ENCODE measurements at places on chromosomes 3 and 15. TPM values are rescaled to one million over a fixed set of nuclear protein-coding genes. Genes with fewer than 3 reads are reported as not detected.

- no peak for DNase-seq
- H3K27me3 ChIP-seq: no peaks in the 10 kb centered on the region
- no peak overlapping the region for H3K4me3 ChIP-seq
- no peak overlapping the region for H3K27ac ChIP-seq
- peaks cover 34% of the 10 kb centered on the region for H3K4me1 ChIP-seq
Observed at GRCh38 chr15:34275154-34275553, 50.3 kb downstream of the EMC4 start.

GRCh38 chr3:23612296-23612891 lies 193.4 kb upstream of the UBE2E1 start:
- H3K27ac ChIP-seq: no peak overlapping the region
- H3K27me3 ChIP-seq: no peaks in the 10 kb centered on the region
- H3K4me1 ChIP-seq: peaks cover 9% of the 10 kb centered on the region
- DNase-seq: no peak
- peaks cover 5% of the 10 kb centered on the region for H3K36me3 ChIP-seq

DNA sequence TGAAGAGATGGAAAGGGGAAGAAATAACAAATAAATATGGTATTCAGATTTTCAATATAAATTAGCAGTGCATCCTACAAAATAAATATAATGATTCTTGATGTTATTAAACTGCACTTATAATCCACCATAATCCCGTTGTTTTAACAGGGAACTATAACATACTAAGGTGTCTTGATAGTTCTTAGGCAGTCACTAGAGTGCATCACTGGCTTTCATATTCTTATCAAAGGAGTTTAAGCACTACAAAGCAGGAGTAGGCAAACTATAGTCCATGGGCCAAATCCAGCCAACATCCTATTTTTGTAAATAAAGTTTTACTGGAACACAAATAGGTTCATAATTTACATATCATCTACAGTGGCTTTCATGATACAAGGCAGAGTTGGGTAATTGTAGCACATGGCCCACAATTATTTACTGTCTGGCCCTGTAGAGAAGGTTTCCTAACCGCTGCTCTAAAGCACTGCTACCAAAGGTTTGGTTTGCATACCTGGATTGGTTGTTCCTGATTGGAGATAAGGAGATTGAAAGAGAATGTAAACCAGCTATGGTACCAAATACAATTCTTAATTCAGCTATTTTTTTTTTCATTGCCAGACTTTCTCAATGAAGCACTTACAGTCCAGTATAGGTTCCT lies 104.3 kb downstream of the ZNF280D start:
- H3K36me3 ChIP-seq: peaks cover 3% of the 10 kb centered on the region
- no peak for DNase-seq
- no peaks in the 10 kb centered on the region for H3K27me3 ChIP-seq
- H3K4me1 ChIP-seq: peaks cover 3% of the 10 kb centered on the region
- no peak overlapping the region for H3K27ac ChIP-seq

RTP4 gene
- 0.81 TPM for total RNA-seq

SERPINI2 gene
- total RNA-seq: not detected

GRCh38 chr3:54206874-54207273 lies 84.5 kb downstream of the CACNA2D3 start:
- H3K4me1 ChIP-seq: no peaks in the 10 kb centered on the region
- no peak for DNase-seq
- no peak overlapping the region for H3K4me3 ChIP-seq
- no peak overlapping the region for H3K27ac ChIP-seq
- H3K27me3 ChIP-seq: no peaks in the 10 kb centered on the region

- H3K4me3 ChIP-seq: no peak overlapping the region
- peaks cover 27% of the 10 kb centered on the region for H3K4me1 ChIP-seq
- DNase-seq: no peak
- H3K27me3 ChIP-seq: no peaks in the 10 kb centered on the region
Observed at GRCh38 chr15:28984421-28985315, 98.9 kb downstream of the APBA2 start.

DNA sequence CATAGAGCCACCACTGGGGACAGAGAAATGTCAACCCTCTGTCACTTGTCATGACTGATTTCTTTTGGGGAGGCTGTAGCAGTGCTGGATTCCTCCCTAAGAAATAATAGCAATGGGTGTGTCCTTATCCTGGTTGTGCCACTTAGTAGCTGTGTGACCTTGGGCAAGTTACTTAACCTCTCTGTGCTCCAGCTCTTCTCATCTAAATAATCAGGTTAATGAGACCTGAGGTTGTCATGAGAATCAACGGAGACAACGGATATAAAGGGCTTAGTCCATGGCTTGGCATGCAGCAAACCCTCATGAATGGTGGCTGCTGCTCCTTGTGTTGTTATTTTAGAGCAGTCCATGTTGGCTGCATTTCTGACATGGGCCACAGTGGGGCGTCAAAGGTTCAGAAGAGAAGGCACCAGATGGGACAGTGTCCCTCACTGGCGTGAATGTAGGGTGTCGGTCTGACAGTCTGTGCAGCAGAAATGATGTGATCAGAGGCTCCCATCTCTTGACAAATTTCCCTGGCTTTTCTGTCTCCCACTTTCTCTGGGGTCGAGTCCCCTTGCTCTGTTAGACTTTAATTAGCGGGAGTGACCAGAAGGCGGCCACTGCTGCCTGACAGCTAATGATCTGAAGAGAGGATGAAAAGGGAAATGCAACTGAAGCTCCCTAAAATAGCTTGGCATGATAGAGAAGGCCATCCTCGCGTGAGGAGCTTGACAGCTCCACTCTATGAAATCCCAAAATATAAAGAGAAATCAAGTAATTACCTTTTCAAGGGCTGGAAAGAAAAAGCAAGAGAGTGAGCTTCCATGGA lies 209.4 kb downstream of the CADPS start:
- H3K27me3 ChIP-seq: peaks cover 7% of the 10 kb centered on the region
- H3K4me1 ChIP-seq: no peaks in the 10 kb centered on the region
- no peak overlapping the region for H3K27ac ChIP-seq
- DNase-seq: peak; percentile 59
- H3K4me3 ChIP-seq: no peak overlapping the region

DNA sequence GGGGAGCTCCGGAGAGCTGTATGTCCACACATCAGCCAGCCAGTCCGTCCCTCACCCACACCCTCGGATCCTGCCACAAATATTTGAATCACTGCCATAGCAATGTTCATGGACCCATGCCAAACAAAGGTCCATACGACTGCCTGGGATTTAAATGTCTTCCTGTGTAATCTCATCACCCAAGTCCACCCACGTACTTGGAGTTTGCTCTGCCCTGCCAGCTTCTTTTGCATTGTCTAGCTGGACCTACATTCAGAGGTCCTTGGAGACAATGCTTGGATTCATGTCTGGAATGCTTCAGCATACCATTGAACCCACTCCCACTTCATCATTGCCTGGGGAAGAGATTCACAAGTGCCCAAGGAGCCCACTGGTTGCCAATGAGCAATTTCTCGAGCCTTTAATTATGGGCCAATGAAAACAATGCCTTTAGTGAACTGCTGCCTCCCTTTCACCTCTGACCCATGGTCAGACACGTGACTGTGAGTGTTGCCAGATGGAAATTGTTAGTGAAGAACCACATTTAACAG lies 90.4 kb upstream of the PHLDB2 start:
- no peak overlapping the region for H3K4me3 ChIP-seq
- DNase-seq: no peak
- no peaks in the 10 kb centered on the region for H3K27me3 ChIP-seq
- no peak overlapping the region for H3K27ac ChIP-seq
- no peaks in the 10 kb centered on the region for H3K36me3 ChIP-seq

GRCh38 chr15:80695099-80695910 lies at the start of gene ABHD17C:
TSS of gene ABHD17C (plus strand) at chr15:80695310. CDS start at chr15:80695430, 120 bp downstream.
- H3K4me1 ChIP-seq: peaks cover 15% of the 10 kb centered on the region
- DNase-seq: peak; percentile 45
- H3K27ac ChIP-seq: peak within 1 kb of the TSS; percentile 12
- H3K36me3 ChIP-seq: peaks cover 3% of the 10 kb centered on the region
- H3K4me3 ChIP-seq: peak within 1 kb of the TSS; percentile 93

DNA sequence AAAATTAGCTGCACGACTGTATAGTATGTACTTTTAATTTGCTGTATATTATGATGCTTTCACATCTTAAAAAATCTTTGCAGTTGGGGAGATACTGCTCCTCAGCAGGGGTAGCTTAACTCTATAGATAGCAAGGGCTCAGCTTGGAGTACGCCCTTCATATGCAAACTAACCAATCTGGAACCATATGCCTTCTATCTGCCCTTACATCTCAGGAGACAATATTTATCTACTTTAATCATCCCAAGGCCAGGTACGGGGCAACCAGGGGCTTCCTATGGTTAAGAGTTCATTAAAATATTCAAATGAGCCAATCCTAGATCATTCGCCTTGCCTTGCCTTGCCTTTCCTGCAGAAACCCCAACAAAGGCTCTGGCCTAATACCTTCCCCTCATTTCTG lies 204.1 kb upstream of the ZBTB20 start:
- H3K4me1 ChIP-seq: no peaks in the 10 kb centered on the region
- H3K36me3 ChIP-seq: no peaks in the 10 kb centered on the region
- H3K27me3 ChIP-seq: no peaks in the 10 kb centered on the region
- H3K27ac ChIP-seq: no peak overlapping the region
- no peak overlapping the region for H3K4me3 ChIP-seq
- DNase-seq: no peak
